ENCODE measurements at places on chromosomes 11 and 22.

GRCh38 chr22:29886596-29886995, 3.6 kb downstream of the MTMR3 start:
- DNase-seq: no peak

GRCh38 chr11:111412293-111412692, 33.2 kb upstream of the POU2AF1 start:
- DNase-seq: no peak

DNA sequence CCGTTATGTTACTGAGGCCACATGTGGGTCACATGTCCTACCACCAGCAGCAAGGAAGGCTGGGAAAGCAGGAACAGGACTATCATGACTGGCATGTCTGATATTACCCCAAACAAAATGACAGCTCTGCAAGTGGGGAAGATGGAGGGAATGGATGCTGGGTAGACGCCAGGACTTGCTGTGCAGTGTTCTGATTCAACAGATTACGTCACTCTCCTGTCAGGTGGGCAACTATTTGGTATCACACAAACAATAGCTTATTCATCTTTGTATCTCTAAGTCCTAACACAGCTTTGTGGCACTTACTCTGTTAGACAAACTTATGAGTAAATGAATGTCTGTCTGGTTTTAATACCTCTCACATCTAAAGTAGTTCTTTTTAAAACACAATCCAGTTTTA, 105.2 kb downstream of the SPON1 start:
- DNase-seq: no peak

GRCh38 chr22:20953668-20954500, 13.2 kb upstream of the AIFM3 start:
- no peak for DNase-seq

- DNase-seq: no peak
Measured at GRCh38 chr11:68312780-68313573, 586 bp downstream of the LRP5 start.

DNA sequence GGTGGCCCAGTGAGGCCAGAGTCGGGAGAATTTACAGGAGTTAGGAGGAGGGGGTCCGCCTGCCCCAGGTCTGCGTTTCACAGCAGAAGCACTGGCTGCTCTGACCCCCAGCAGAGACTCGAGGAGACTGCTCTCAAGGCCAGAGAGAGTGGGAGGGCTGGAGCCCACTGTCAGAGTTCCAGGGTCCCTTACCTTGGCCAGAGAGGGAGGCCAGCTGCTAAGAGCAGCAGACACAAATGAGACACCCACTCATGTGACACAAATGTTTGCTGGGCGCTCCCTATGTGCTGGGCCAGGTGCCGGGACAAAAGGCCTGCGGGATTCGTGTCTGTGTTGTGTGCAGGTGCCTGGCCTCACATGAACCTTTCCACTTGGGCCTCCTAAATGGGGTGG, 2.8 kb upstream of the TNFRSF13C start:
- DNase-seq: no peak

Data from Panc1 (cell line).